ENCODE measurements at places on chromosomes 1 and 21.

GRCh38 chr1:33971018-33971710 is 107.3 kb downstream of the HMGB4 start:
- no peak for DNase-seq

DNA sequence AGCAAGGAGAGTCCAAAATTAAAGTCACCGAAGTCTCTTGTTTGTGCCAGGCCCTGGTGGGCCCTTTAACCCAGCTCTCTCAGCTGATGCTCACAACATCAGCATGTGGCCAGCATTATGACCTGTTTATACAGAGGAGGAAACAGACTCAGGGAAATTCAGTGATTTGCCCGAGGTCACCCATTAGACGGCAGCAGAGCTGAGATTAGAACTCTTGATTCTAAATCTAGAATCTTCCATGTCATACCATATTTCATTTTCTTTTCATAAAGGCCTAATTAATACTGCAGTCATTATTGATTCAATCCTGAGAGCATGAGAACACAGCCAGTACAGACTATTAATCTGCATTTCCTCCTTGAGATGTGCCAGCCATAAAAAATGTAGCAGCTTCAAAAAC is 63.7 kb downstream of the KCNN3 start:
- no peak for DNase-seq

GRCh38 chr1:46084553-46085451 is 47.6 kb downstream of the PIK3R3 start:
- no peak for DNase-seq

DNA sequence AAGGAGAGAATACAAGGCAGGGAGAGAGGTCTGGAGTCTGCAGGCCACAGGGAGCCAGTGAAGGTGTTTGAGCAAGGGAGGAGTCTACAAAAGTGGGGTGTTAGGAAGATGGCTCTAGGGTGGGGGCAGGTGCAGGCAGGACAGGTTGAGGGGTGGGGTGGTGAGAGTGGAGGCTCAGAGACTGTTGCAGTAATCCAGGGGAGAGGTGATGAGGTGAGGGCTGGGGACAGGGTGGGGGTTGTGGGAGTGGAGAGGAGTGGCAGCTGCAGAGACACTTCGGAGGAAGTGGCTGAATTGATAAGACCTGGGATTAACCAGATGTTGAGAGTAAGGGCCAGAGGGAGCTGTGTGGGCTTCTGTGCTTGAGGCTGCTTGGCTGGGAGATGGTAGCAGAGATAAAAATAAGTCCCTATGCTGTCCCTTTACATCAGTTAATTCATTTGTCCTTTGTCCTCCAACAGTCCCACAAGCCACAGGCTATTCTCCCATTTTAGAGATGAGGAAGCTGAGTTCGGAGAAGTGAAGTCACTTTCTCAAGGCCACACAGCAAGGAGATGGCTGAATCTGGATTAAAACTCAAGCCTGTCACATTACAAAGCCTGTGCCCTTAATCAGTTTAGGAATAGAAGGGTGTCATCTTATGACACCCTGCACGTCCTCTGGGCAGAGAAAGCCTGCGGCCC is 54.8 kb upstream of the SYNC start:
- DNase-seq, result no peak

GRCh38 chr1:90850181-90850897 is 133.2 kb upstream of the BARHL2 start:
- peak; percentile 49 for DNase-seq

DNA sequence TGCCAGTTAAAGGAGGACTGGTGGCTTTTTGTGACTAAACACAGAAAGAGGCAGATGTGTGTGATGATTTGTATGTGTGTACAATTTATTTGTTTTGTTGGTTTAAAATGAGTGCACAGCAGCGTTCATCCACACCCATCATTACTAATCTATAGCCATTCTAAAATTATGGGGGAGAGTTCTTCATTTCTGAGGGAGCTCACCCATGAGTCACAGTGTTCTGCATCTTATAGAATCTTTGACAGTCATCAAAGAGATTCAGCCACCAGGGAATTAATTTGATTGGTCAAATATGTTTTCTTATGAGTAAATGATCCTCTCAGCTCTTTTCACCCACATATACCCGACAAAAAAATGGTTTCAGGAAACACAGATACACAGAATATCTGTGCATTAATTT is 147.9 kb downstream of the GREM2 start:
- DNase-seq, result no peak

All from pons (tissue), 1 donor.